ENCODE measurements at places on chromosomes 6 and 20. TPM values are rescaled to one million over a fixed set of nuclear protein-coding genes. Genes with fewer than 3 reads are reported as not detected.

DNA sequence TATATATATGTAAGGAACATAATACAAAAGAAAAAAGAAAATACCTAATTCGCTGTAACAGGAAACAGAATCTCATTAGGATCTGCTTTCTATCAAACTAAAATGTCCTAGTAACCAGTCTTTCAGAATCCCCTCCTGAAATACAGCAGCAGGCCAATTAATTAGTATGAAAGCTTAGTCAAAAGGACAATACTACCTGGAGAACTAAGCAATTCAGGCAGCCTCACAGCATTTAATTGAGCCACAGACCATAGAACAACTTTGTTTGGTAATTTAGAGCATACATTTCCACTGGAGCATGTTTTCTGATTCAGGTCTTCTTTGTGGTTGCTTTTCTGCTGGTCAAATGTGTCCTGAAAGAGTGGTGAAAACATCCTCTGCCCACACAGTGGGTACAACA lies 516.0 kb downstream of the LMBRD1 start:
- H3K27ac ChIP-seq: no peak overlapping the region
- no peaks in the 10 kb centered on the region for H3K36me3 ChIP-seq
- H3K4me3 ChIP-seq: no peak overlapping the region
- DNase-seq: no peak

GRCh38 chr6:93419304-93420162 lies at the start of gene EPHA7:
Gene EPHA7 (minus strand): TSS chr6:93419559. CDS start chr6:93419341, 218 bp downstream.
- H3K27me3 ChIP-seq: peaks cover 80% of the 10 kb centered on the region
- H3K36me3 ChIP-seq: no peaks in the 10 kb centered on the region
- peaks cover 35% of the 10 kb centered on the region for H3K4me1 ChIP-seq
- no peak within 1 kb of the TSS for H3K27ac ChIP-seq
- peak within 1 kb of the TSS; percentile 59 for H3K4me3 ChIP-seq
- peak; percentile 92 for DNase-seq

GRCh38 chr20:62782149-62782892 lies 14.0 kb upstream of the MRGBP start:
- DNase-seq: no peak
- no peaks in the 10 kb centered on the region for H3K36me3 ChIP-seq
- H3K4me3 ChIP-seq: no peak overlapping the region
- peaks cover 3% of the 10 kb centered on the region for H3K4me1 ChIP-seq
- H3K27ac ChIP-seq: no peak overlapping the region
- no peaks in the 10 kb centered on the region for H3K27me3 ChIP-seq

DNA sequence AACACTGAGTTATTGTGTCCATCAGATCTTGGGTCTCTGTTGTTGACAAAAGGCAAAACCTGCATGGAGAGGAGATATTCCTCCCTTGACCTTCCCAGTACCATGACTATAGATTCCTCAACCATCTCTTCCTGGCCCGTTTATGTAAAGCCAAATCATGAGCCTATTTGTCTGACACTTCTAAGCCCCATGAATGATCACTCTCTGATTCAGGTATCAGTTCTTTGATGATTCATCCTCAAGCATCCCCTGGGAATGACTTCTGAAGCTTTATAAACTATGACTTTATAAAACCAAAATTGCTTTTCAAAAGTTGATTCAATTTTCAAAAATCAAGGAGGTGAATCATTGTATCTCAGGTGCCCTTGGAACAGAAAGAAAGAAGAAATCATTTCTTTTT lies 78.7 kb upstream of the LOC128125822 start:
- no peaks in the 10 kb centered on the region for H3K36me3 ChIP-seq
- DNase-seq: no peak

DNA sequence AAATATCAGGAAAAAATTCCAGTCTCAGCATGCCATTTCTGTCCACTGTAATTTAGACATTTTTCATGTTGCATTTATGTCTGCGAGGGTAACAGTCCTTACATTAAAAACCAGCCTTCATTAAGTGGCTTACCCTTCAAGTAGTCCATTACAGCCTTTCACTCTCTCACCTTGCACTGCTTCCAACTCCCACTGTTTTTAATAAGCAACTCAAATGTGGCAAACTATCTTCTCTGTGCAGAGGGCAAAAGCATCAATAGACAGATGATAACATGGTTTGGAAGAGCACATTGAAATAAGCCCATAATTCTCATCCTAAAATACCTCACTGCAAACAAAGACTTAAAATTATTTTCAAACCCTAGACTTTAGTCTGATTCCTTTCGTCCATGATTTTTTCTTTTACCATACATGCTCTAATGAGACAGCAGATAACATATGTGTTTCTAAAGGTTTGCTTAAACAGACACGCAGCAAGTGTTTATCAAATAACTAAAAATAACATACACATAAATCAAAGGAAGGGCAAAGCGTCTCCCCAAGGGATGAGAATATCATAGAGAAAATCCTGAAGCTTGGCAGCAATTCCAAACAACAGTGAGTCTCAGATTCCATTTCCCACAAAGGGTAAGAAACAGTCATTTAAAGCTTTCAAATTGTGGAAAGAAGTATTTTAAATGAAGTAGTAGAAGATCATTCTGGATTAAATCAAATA lies 130.4 kb downstream of the PTPRK start:
- no peaks in the 10 kb centered on the region for H3K4me1 ChIP-seq
- DNase-seq: no peak
- no peaks in the 10 kb centered on the region for H3K27me3 ChIP-seq
- no peak overlapping the region for H3K4me3 ChIP-seq

- no peaks in the 10 kb centered on the region for H3K4me1 ChIP-seq
- no peak overlapping the region for H3K4me3 ChIP-seq
- no peak for DNase-seq
- H3K27me3 ChIP-seq: peaks cover 5% of the 10 kb centered on the region
Measured at GRCh38 chr20:54382419-54382818, 93.0 kb upstream of the DOK5 start.

GCNT2 gene
- total RNA-seq: 42.9 TPM

DNA sequence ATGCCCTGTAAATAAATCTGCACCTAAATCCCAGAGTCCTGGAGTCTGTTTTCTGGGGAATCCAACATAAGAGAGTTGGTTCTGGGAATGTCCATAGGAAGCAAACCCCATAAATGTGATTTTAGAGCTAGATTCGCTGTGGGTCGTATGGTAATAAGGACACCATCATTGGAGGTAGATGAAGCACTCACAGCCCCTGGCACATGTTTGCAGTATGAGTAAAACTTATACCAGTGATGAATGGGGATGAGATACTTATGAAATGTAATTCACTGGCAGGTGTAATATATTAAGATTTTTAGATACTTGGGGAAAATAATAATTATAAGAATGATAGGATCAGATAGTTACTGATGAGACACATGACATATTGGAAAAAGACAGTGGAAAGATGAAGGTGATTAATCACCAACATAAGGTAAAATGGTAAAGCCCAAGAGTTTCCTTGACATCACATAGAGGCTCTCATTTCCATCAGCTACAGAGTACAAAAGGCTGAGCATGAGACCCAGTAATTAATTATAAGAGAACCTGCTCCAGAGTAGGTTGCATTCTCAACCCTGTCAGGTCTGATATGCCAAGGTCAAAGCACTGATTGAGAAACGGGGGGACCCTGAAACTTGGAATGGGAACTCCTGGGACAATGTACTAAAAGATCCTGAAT lies 44.7 kb upstream of the THEMIS start:
- H3K27ac ChIP-seq: no peak overlapping the region
- no peaks in the 10 kb centered on the region for H3K27me3 ChIP-seq
- no peaks in the 10 kb centered on the region for H3K36me3 ChIP-seq
- DNase-seq: no peak
- H3K4me3 ChIP-seq: no peak overlapping the region

- no peaks in the 10 kb centered on the region for H3K27me3 ChIP-seq
- peaks cover 10% of the 10 kb centered on the region for H3K4me1 ChIP-seq
- DNase-seq: no peak
- H3K27ac ChIP-seq: peak overlapping the region; percentile 70
- no peak overlapping the region for H3K4me3 ChIP-seq
Measured at GRCh38 chr6:52390361-52390727, 28.4 kb downstream of the PAQR8 start.

RGS19 gene
- total RNA-seq: 2.7 TPM

DNA sequence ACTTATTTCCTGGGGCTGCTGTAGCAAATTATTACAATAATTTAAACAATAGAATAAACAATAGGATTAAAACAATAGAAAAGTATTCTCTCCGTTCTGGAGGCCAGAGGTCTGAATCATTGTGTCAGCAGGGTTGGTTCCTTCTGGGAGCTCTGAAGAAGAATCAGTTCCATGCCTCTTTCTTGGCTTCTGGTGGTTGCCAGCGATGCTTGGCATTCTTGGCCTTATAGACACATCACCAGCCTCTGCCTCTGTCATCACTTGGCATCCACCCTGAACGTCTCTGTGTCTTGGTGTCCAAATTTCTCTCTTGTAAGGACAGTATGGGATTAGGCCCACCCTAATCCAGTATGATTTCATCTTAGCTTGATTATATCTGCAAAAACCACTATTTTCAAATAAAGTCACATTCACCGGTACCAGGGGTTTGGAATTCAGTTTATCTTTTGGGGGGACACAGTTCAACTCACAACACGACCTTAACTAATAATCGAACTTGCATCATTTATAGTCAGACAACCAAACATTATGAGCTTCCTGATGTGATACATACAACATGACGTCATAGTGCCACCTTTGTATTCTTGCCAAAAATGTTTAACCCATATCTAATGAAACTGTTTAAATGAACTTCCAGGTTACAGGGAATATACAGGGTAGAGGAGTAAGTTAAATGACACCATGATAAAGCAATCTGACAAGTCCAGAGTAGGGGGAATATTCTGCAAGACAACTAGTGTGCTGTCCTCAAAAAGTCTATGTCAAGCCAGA lies 84.7 kb upstream of the RNF24 start:
- H3K27ac ChIP-seq: no peak overlapping the region
- H3K27me3 ChIP-seq: peaks cover 5% of the 10 kb centered on the region
- H3K4me1 ChIP-seq: no peaks in the 10 kb centered on the region

DNA sequence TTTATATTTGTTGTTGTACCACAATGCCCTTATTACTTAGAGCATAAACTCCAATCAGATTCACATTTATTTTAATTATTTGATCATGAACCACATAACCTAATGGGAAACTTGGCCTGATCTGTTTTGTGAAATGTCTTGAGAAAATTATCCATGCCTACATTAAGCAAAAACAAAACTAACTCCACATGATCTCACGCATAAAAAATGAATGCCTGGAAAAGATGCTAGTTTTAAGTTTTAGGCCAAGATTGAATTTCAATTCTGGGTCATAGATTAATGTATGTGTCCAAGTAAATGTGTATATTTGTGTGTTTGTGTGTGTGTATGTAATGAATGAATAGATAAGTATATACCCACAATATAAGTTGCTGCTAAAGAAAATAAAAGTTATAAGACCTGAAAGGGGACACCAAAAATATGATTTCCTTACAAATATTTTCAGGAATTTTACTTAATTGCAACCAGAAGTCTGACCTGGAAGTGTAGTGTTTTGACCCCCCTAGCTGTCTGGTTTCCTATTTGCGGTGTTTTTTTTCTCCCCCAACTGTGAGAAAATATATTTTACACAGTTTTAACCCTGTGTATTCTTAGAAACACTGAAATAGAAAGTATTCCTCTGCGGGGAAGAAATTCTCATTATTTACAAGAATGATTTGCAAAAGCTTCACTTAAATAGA lies 97.2 kb downstream of the JAG1 start:
- DNase-seq: no peak
- peaks cover 8% of the 10 kb centered on the region for H3K4me1 ChIP-seq
- no peak overlapping the region for H3K4me3 ChIP-seq

DNA sequence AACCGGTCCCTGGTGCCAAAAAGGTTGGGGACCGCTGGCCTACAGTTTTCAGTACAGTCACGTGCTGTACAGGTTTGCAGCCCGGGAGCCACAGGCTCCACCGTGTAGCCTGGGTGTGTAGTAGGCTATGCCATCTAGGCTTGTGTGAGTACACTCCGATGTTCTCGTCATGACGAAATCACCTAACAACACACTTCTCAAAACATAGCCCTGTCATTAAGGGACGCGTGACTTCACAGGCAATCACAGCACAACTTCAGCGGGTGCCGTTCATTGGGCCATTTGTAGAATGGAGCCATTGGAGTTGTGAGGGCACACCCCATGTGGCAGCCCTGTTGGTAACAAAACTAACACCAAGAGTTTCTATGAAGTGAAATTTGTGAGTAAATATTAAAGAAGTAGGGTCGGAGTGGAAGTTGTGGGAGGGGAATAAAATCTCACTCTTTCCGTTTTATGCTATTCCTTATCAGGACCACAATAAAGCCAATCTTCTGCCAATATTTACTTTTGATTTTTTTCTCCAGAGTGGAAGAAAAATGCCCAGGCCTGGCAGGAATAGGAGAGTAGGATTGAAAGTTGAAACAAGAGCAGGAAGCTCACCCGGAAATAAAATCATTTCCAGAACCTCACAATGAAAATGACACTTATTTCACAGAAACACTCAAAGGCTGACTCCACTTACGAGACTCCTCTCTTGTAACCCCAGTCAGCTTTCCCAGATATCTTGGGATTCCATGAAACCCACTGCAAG lies 63.7 kb upstream of the PTPN1 start:
- no peak overlapping the region for H3K27ac ChIP-seq
- DNase-seq: no peak
- H3K36me3 ChIP-seq: no peaks in the 10 kb centered on the region
- H3K4me1 ChIP-seq: peaks cover 10% of the 10 kb centered on the region
- no peak overlapping the region for H3K4me3 ChIP-seq

HLA-DQA1 gene
- total RNA-seq: 20.4 TPM

DNA sequence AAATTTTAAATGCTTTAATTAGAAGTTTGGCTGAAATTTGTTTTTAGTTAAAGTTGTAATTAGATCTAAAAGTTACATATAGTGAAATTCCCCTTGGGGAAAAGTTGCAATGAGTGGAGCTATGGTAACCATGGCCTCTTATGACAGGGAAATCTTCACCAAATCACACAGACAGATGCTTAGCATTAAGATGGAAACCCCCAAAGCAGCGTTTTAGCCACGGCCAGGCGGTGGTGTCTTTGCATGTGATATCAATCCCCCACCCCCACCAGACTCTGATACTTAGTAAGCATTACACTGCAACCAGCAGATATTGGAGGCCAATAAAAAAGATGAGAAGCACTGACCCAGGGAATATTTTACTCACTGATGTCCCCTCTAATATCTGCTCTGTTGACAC lies 75.7 kb downstream of the REPS1 start:
- peaks cover 100% of the 10 kb centered on the region for H3K36me3 ChIP-seq
- no peak overlapping the region for H3K4me3 ChIP-seq
- DNase-seq: no peak
- H3K27me3 ChIP-seq: no peaks in the 10 kb centered on the region
- H3K4me1 ChIP-seq: no peaks in the 10 kb centered on the region

BIRC7 gene
- 0.21 TPM for total RNA-seq

LHFPL5 gene
- not detected for total RNA-seq

SLC35F1 gene
- 8.3 TPM for total RNA-seq

BCL2L1 gene
- total RNA-seq: 97.4 TPM

GNRH2 gene
- total RNA-seq: not detected

DNA sequence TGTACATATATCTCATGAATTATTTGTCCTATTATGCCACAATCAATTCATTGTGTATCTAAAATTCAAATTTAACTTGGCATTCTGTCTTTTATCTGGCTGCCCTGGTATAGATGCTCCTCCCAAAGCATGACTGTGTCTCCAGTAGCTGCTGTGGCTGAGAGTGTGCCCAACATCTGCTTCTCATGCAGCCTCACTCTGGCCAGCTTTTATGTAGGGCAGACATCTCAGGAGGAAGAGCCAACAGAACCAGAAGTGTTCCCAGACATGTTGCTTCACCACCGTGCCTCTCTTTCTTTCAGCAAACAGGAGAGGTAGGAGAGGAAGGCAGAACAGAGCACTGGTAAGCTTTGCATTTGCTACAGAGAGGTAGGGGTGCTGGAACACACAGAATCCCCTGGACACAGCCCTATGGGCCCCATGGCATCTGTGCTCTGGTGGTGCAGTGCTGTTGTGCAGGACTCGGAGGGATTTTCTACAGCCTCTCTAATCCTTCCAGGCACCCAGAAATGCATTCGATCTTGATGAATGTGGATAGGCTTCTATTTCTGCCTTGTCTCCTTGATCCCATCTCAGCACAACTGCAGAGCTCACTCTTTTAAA lies 637.1 kb downstream of the UTRN start:
- H3K27me3 ChIP-seq: no peaks in the 10 kb centered on the region
- no peaks in the 10 kb centered on the region for H3K4me1 ChIP-seq
- no peak overlapping the region for H3K4me3 ChIP-seq
